ENCODE measurements at places on chromosomes 13 and 19.

- no peak for DNase-seq
Observed at GRCh38 chr13:103844471-103844870, 778.3 kb upstream of the SLC10A2 start.

- DNase-seq, result no peak
Observed at GRCh38 chr13:48040049-48040448, 2.5 kb downstream of the NUDT15 start.

DNA sequence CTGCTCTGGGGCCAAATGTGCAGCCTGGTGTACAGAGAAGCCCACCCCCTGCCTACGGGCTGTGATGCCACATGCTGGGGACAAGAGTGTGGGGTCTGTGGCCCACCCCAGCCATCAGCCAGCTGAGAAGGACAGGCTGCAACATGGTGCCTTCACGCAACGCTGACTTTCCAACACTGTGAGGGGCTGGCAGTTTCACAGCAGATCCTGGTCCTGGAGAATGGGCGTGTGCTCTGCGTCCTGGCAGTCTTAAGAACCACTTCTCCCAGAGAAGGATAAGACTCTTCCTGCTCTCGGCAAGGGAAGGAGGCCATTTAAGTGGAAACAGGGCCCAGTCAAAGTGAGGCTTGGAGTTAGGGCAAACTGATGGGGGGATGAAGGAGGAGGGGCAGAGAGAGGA is 4.6 kb downstream of the LRRC4B start:
- DNase-seq, result no peak

DNA sequence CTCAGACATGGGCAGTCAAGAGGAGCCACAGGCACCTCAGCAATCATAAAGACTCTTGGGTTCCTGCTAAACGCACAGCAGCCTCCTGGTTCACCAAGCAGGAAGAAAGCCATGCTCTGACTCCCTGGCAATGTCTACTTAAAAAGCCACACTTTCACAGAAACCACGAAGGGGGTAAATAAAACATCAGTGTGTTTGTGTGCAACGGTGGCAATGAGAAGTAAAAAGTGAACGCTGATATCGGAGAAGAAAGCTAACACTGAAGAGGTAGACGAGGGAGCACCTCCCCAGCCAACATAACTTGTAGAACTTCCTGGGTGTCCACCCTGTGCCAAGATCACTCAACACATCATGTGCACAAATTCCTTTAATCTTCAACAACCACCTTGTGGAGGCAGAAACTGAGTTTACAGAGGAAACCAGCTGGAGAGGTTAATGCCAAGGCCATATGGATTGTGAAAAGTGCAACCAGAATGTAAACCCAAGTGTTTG is 30.2 kb downstream of the HSPH1 start:
- DNase-seq, result no peak

GRCh38 chr19:38194061-38194701 is 29.8 kb downstream of the DPF1 start:
- no peak for DNase-seq

GRCh38 chr13:93744886-93745285 is 518.3 kb downstream of the GPC6 start:
- DNase-seq, result no peak

- DNase-seq, result no peak
Observed at GRCh38 chr13:31873145-31873544, 133.8 kb downstream of the RXFP2 start.

DNA sequence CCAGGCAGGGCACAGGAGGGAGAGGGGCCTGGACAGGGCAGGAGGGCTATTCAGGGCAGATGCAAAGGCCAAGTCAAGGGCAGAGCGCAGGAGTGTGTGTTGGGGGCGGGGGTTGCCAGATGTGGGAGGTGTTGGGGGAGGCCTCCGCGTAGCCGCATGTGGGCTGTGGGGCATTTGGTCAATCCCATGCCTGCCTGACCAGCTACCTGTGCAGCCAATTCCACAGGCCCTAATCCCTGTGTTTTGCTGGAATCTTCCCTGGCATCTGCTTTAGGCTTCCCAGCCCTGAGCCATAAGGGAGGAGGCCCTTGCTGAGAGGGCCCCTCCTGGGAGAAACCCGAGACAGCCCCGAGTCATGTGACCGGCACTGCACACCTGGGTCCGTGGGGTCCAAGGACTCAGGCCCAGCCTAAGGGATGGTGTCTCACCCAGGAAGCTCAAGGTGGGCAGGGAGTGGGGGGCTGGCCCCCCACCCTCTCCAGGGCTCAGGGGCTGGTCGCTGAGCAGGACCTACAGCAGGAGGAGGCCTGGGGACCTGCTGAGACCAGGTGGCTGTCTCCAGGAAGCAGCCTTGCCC is 20.3 kb downstream of the RFX1 start:
- DNase-seq, result no peak

GRCh38 chr13:31891472-31891871 is 140.1 kb upstream of the FRY start:
- DNase-seq, result no peak

- DNase-seq, result no peak
Observed at GRCh38 chr13:78430166-78430791, 173.1 kb downstream of the POU4F1 start.

DNA sequence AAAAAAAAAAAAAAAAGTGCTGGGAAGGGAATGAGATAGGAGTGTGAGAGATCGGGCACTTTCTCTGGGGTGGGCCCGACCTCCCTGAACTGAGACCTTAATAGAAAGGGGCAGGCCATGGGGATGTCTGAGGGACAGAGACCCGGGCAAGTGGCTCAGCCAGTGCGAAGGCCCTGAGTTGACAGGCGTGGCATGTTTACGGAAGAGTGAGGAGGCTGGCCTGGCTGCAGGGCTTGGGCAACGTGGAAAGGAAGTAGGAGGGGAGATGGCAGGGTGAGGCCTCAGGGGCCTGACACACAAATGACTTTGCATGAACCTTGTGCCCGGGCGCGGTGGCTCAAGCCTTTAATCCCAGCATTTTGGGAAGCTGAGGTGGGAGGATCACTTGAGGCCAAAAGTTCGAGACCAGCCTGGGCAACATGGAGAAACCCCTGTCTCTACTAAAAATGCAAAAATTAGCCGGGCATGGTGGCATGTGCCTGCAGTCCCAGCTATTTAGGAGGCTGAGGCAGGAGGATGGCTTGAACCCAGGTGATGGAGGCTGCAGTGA is 13.9 kb downstream of the FCHO1 start:
- peak; percentile 26 for DNase-seq

GRCh38 chr13:64640002-64640401 is 2590.1 kb downstream of the PCDH9 start:
- no peak for DNase-seq

DNA sequence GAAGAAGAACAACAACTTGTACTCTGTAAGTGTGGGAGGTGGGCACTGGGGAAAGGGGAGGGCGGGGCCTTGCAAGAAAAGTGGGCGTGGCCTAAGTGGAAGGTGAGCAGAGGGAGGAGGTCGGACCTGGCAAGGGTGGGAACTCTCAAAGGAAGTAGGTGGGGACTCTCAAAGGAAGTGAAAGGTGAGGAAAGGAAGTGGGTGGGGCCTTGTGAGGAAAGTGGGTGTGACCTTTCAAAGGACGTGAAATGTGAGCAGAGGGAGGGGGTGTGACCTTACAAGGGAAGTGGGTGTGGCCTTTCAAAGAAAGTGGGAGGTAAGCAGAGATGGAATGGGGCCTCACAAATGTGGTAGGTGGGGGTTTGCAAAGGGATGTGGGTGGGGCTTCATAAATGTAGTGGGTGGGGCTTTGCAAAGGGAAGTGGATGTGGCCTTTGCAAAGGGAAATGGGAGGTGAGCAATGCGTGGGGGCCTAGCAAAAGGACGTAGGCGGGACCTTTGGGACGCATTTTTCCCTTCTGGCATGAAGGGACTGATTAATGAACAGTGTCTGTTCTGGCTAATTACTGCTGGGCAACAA is 25.9 kb downstream of the ACSBG2 start:
- DNase-seq, result peak; percentile 89

DNA sequence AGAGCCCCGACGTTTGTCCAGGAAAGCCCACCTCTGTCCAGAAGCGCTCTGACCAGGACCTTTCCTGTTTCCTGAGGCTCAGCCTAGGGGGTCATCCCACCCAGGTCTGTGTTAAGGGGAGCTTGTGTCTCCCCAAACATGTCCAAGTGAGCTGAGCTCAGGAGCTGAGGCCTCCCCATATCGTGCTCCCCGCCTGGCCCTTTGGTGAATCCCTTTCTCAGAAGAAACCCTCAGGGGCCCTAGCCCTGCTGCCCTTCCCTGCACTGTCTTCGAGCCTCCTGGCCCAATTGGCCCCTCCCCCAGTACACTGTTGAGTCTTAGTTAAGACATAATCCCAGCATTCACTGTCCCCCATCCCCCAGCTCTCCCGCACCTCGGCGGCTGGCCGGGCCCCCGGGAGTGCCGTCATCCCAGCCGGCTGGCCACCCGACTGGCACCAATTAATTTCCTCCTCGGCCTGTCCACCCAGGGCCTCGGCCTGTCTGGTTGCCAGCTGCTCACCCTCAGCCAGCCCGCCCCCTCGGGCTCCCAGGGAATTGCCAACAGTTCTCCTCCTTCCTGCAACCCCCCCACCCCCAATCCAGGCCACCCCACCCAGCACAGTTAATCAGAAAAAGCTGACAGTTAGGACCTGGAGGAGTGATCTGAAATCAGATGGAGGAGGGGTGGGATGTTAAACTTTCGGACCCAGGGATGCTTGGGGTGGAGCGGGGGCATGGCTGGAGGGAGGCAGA is 13.6 kb downstream of the IER2 start:
- DNase-seq, result peak; percentile 46

DNA sequence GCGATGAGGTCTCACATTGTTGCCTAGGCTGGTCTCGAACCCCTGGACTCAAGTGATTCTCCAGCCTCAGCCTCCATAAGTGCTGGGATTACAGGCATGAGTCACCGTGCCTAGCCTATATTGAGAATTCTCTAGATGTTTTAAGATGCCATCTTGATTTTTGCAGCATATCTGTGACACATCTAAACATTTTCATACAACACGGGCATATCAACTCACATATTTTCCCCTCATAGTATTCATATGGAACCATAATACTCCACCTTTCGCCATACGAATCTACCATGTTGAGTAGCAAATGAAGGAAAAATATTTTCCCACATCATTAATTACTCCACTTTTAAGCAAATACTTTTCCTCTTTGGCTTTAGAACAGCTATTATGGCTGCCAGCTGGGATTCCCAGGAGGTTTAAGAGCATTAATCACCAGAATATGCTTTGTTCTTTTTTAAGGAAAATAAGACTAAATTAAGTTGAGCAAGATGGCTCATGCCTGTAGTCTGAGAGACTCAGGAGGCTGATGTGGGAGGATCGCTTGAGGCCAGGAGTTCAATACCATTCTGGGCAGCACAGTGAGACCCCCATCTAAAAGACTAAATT is 56.9 kb upstream of the GTF2F2 start:
- no peak for DNase-seq

GRCh38 chr19:17333611-17334413 is 843 bp downstream of the ANO8 start:
- DNase-seq, result peak; percentile 77

GRCh38 chr13:88801361-88801760 is 1130.2 kb downstream of the SLITRK5 start:
- DNase-seq, result no peak

GRCh38 chr19:305240-306150 is 14.3 kb upstream of the PLPP2 start:
- DNase-seq, result no peak

- no peak for DNase-seq
Observed at GRCh38 chr13:68690567-68690966, 1417.1 kb upstream of the ATXN8OS start.

DNA sequence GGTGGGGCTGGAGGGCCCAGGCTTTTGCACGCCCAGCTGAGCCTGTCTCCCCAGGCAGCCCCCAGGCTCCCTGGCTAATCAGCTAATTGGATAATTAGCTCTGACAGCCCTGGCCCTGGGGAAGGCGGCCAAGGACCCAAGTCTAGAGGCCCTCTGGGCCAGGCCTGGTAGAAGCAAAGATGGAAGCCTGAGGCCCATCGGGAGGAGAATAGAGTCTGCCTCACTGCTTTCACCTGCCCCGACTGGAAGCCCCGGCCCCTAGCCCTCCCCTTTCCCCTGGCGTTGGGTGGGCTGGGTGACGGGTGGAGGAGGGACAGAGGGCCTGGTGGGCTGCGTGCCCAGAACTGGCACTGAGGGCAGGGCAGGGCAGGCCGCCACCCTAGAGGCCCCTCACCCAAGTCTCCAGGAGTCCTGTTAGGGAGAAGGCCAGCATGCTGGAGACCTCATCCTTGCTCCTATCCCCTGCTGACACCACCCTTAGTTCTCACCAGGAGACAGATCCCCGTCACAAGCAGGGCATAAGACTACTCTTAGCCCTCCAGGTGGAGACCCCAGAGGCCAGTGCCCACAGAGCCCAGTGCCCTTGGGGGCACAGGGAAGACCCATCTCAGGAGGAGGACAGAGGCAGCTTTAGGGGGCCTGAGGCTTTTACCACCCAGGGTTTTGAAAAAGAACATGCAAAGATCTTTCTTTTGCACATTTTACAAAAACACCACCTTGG is 12.0 kb downstream of the LYL1 start:
- no peak for DNase-seq

- peak; percentile 38 for DNase-seq
Observed at GRCh38 chr19:3670796-3671679, 29.2 kb downstream of the PIP5K1C start.

GRCh38 chr19:48756686-48757085 is 1.4 kb downstream of the FGF21 start:
- no peak for DNase-seq

DNA sequence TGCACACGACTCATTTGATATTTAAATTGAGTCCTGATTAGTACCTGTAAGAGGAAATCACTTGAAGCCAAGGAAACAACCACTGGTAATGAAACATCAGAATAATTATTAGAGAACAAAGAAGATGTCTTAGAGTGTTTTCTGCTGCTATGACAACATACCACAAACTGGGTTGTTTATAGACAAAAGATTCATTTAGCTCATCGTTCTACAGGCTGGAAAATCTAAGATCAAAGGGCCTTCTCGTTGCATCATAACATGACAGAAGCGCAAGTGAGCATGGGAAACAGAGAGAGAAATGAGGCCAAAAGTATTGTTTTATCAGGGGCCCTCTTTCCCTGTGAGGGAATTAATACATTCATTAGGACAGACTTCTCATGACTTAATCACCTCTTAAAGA is 1024.0 kb upstream of the PCDH9 start:
- DNase-seq, result no peak

- DNase-seq, result no peak
Observed at GRCh38 chr13:111642156-111642767, 321.8 kb downstream of the TEX29 start.

GRCh38 chr13:98416408-98416807 is 160.5 kb downstream of the STK24 start:
- no peak for DNase-seq

DNA sequence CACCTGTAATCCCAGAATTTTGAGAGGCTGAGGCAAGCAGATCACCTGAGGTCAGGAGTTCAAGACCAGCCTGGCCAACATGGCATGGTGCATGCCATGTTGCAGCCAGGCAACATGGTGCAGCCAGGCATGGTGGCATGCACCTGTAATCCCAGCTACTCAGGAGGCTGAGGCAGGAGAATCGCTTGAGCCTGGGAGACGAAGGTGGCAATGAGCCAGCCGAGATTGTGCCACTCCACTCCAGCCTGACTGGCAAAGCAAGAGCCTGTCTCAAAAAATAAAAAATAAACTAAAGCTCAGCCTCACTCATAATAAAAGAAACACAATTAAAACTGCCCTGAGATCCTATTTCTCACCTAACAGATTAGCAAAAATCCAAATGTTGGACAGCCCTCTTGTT is 49.7 kb upstream of the MAP3K10 start:
- DNase-seq, result no peak

Measured in CD4-positive, alpha-beta T cell treated with Interleukin-17A for 1 hour (primary cell).